ENCODE measurements at places on chromosomes 7 and 10. TPM values are rescaled to one million over a fixed set of nuclear protein-coding genes. Genes with fewer than 3 reads are reported as not detected.

Gene MGAM2
- not detected for total RNA-seq

Gene TMEM225B
- 0.64 TPM for total RNA-seq

DNA sequence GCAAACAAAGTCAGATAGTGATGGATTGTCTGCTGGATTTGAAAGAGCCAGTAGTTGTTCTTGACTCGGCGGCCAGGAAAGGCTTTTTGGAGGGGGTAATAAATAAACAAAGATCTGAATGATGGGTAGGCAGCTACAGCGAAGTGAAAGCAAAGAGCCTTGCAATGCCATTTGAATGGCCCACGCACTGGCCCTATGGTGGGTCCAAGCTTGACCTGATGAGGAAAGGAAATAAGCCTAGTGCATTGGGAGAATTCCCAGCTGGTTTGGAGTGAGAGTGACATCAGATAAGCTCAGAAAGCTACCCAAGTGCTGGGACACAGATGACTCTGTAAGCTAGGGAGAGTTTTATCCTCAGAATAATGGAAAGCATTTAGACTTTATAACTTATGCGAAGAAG lies 365.2 kb downstream of the PLXDC2 start:
- no peak for DNase-seq

Gene EXOC4
- total RNA-seq: 58.6 TPM

All from activated T-helper 1 cell treated with anti-CD3 and anti-CD28 coated beads, Interleukin-12 subunit alpha, Interleukin-12 subunit beta, Interleukin-2, Interleukin-4 antibody, amounts not matched to agents 30 ng/mL and 10 ng/mL and 1 ng/mL, durations not matched to agents 14 hours and 24 hours and 36 hours (primary cell).